ENCODE measurements at places on chromosomes 12 and 14.

DNA sequence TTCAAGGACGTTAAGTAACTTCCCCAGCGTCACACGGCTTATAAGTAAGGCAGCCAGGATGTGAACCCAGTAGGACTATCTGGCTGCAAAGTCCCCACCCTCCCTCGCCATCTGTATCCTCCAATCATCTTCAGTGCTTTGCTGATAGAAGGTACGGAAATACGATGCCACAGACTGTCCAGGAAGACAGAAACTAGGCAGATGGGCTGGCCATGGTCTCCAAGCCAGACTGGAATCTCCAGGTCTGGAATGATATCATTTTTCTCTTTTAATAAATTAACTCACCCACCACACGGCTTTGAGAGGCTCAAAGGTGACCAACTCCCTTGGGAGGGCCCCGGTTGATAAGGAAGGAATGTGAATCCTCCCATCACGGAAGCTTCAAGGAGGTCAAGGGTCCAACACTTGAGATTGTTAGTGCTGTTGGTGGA is 16.3 kb upstream of the BDKRB1 start:
- DNase-seq, result no peak

GRCh38 chr12:124328116-124328515 is 33.2 kb downstream of the RFLNA start:
- DNase-seq, result no peak

- no peak for DNase-seq
Observed at GRCh38 chr12:65524666-65525065, 246.2 kb downstream of the MSRB3 start.

- no peak for DNase-seq
Observed at GRCh38 chr12:97425802-97426491, 36.7 kb upstream of the RMST start.

DNA sequence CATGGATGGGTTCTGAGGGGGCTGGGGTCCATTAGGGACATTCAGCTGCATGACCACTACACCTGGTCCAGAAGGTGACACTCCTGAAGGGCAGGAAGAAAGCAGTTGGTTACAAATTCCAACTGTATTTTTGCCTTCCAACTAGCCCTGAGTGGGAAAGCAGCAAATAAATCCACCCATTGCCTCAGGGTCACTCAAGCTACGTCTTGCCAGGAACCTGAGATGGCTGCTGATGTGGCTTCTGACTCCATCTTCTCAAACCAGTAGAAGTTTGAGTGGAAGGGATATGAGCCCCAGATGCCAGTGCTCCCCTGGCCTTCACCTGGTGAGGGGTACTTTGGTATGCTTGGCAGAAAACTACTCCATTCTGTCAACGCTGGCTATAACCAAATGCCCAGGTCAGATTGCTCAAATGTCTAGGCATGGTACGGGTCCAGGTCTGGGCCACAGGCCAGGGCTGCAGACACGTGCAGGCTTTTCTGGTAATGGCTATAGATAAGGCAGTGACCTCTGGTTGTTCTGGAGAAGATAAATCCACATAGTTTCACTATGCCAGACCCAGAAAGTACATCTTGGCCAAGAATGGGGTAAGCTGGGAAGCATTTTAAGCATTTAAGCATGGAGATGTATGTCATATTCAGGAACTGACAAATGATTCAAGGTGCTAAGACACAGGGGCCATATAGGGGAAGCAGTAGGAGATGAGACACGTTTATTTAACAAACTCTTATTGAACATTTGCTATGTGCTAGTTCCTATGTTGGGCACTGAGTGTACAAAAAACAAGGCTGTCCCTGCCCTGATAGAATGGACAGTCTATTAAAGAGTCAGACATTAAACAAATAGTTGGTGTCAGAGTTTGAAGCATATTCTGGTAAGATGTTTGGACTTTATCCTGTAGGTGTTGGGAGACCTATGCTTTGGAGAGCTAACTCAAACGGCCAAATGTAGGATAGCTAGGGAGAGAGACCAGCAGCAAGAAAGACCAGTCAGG is 8.3 kb upstream of the STAC3 start:
- DNase-seq, result no peak

DNA sequence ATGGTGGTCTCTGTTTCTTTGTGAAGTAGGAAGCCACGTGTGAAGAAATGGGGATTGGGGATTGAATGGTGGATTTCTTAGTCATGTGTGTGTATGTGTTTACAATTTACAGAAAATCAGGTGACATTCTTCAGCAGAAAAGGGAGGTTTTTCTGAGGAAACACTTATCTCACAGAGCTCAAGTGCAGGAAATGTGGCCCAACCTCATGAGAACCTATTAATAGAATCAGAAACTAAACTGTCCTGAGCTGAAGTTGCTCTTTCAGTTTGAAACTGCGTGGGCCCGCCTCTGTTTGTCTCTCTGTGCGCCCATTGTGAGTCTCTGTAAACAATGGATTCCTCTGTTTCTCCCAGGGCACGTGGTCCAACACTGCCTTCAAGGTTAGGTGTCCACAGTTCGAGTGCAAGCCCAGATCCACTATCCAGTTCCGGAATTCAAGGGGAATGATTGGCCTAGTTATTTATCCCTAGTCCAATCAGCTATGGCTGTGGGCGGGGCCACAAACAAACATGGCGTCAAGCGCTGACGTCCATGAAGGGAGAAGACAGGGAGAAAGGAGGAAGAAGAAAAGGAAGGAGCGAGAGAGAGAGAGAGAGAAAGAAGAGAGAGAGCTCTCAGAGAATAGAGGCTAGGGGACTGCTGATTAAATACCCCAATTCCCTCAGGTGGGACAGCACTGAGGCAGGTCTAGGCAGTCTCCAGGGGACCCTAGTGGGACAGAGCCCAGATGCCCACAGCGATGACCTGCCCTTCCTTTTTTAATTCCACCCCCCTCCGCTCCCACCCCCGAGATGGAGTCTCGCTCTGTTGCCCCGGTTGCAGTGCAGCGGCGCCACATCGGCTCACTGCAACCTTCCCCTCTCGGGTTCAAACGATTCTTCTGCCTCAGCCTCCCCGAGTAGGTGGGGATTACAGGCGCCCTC is 31.4 kb upstream of the C12orf76 start:
- peak; percentile 32 for DNase-seq

- no peak for DNase-seq
Observed at GRCh38 chr14:30211326-30211725, 283.7 kb upstream of the PRKD1 start.

DNA sequence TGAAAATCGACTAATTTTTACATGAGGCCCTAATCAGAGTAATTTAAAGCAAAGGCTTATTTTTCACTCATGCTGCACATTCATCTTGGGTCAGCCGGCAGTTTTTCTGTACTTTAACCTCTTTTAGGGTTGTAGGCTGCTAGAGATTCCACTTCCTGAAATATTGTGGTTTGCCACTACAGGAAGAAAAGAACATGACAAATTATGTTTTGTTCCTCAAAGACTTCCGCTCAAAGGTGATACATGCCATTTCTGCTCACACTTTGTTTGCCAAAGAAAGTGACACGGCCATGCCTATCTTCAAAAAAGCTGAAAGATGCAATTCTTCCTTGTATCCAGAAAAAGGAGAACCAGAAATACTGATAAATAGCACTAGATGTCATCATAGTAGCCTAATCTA is 183.4 kb upstream of the PPFIA2 start:
- DNase-seq, result no peak

GRCh38 chr12:104742551-104743201 is 215.4 kb downstream of the SLC41A2 start:
- DNase-seq, result no peak

- no peak for DNase-seq
Observed at GRCh38 chr14:69107407-69108003, 45.4 kb downstream of the DCAF5 start.

DNA sequence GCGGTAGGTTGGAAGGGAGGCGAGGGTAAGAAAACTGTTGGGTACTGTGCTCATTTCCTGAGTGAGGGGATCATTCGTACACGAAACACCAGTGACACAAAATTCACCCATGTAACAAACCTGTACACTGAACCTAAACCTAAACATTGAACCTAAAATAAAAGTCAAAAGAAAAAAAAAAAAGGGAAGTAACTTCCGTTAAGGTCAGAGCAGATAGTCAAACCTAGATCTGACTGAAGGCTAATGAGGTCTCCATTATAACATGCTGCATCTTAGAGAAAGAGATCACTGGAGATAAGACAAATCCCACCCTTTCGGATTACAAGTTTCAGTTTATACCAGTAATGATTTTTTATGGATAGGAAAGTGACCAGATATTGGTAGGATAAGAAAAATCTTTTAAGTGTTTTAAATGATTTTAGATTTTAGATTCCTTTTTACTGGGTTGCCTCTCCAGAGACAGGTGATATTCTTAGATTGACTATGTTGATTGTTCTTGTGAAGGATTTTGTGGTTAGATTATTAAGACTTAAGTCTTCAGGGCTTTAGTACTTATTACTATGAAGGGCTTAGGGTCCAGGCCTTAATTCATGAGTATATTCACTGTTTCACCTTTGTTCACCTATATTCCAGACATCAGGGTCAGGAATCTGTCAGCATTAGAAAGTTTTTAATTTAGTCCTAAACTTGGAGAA is 11.2 kb upstream of the NCKAP1L start:
- no peak for DNase-seq
